NCI-H1436 treated with DMSO at 0.1 percent for 48 hours (cell line): ENCODE measurements at places on chromosomes 5 and 9.

DNA sequence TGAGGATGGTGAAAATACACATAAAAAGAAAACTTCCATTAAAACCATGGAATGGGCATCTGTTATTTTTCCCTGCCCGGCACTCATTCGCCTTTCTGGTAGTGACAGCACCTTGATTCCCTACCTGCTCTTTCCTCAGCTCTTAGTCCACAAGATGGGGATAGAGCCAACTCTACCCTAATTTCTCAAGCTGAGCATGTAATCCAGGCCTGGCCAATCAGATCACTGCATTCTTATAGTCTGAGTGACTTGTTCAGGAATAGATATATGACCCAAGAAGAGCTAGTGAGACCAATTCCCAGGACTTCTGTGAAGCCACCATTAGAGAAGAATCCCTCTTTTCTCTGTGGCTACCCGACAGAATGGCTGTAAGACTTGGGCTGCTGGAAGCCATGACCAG, 58.1 kb downstream of the TSSK1B start:
- DNase-seq = no peak

- DNase-seq = no peak
Observed at GRCh38 chr9:117046666-117047327, 359.7 kb downstream of the TRIM32 start.

- no peak for DNase-seq
Observed at GRCh38 chr9:121662359-121662758, 10.9 kb downstream of the DAB2IP start.

GRCh38 chr9:94017939-94018531, 62.9 kb upstream of the BARX1 start:
- DNase-seq = no peak

DNA sequence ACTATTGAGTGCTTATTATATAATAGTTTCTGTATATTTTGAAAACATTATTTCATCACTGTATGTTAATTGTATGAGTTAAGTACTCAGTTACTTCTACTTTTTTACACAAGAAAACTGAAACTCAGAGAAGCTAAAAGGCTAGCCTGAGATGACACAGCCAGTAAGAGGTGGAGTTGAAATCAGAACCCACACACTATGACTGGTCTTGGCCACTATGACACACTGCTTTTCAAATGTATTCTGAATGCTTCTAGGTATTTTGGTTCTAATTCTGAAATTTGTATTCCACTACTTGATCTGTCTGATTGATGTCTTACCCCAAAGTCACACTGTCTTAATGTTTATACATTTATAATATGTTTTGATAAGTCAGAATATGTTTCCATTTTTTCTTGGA, 181.8 kb downstream of the ZDHHC21 start:
- DNase-seq = no peak

DNA sequence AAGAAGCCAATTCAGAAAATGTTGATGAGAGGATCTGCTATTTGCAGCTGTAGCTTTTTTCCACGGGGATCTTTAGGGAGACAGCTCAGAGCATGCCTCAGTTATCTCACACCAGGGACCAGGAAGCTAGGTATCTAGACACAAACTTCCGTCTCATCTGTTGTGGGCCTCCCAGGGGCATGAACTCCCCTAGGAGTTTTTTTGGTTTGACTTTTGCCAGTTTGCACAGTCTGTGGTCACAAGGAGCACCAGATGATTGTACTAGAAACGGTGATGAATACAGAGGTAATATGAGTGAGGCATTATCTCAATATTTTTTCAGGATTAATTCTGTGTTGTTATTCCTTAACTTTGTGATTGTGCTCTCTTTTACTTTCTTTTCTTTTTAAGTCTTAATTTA, 533.2 kb upstream of the SEMA6A start:
- no peak for DNase-seq
